ENCODE measurements at places on chromosomes 16 and 17.

GRCh38 chr17:80786887-80787286, 204.8 kb upstream of the CHMP6 start:
- DNase-seq = no peak

GRCh38 chr16:89012622-89012995, 35.6 kb upstream of the CBFA2T3 start:
- no peak for DNase-seq

DNA sequence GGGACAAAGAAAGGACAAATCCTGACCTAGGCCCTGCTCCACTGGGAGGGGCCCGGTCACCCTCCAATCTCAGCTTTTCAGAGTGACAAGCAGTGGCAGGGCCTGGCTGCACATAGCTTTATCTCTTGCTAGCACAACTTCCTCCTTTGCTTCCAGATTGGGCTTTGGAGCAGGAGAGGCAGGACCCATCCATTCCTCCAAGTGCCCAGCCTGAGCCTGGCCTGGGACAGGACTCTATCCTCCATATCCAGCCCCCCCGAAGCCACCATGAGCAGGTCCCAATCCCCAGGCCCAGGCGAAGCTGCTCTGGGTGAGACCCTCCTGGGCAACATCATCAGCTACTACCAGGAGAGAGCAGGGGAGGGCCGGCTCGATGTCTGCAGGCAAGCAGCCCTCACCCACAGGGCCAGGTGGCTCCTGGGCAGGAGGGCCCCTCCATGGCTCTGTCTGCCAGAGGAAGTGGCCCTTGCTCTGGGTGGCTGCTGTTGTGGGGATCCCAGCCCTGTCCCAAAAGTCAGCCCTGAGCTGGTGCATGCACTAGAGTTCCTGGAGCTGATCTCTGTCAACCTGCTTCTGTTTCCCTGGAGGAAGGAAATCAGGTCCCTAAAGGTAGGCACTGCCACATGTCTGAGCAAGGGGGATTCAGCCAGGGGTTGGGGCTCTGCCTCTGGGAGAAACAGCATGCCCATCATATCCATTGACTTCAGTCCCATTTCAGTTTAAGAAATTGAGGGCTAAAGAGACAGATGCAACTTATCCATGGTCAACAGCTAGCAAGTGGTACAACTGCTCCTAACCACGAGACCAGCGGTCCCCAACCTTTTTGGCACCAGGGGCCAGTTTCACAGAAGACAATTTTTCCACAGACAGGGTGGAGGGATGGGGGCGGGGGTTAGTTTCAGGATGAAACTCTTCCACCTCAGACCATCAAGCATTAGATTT, 58.9 kb downstream of the TK2 start:
- no peak for DNase-seq

- DNase-seq = no peak
Measured at GRCh38 chr17:50621574-50622031, 13.1 kb upstream of the ABCC3 start.

- DNase-seq = no peak
Measured at GRCh38 chr17:28711723-28712031, at the start of gene PROCA1. TSS of gene PROCA1 (minus strand) at chr17:28711888. CDS start at chr17:28711660, 228 bp downstream.

DNA sequence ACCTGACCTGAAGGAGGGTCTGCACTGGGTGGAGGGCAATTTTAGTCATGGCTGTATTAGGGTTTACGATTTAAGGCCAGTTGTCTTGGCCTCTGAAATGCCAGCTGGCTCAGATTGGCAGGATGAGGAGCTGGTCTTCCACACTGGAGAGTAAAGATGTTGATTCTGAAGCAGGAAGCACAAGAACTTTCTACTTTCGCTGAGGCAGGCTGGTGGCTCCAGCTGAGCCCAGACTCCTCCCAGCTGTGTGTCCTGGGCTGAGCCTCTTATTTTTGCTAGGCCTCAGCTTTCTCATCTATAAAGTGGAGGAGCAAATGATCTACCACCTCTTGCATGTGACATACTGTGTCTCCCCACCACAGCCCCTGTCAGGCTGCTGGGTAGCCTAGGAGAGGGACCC, 74.4 kb downstream of the MRM1 start:
- DNase-seq = no peak

GRCh38 chr17:12738624-12739023, 50.7 kb upstream of the ARHGAP44 start:
- DNase-seq = no peak

- peak; percentile 51 for DNase-seq
Measured at GRCh38 chr17:29588562-29589411, 661 bp downstream of the GIT1 start.

GRCh38 chr17:4540687-4541327, 14.4 kb downstream of the MYBBP1A start:
- DNase-seq = no peak

GRCh38 chr17:40203131-40203530, 16.0 kb upstream of the WIPF2 start:
- no peak for DNase-seq

DNA sequence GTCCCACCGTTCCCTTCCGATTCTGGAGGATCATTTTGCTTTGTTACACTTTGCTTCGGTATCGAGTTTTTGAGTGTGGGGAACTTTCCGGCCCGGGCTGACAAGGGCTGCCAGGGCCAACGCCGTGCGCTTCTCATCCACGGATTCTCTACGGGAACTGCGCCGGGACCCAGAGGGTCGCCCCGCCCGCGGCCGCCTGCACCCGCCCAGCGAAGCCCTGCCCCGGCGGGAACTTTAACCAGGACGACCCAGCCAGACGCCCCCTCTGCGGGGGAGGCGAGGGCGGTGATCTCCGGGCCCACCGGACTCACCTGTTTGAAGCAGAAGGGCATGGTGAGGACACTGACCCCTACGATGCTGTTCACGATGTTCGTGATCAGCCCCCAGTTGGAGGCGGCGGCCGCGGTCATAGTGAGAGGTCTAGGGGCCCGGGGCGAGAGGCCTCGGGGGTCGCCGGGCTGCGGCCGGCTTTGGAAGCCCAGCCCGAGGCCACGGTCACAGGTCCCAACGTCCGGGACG, 536 bp downstream of the SLC38A10 start:
- DNase-seq = no peak

- DNase-seq = no peak
Measured at GRCh38 chr16:78599271-78599670, 499.8 kb downstream of the WWOX start.

- no peak for DNase-seq
Measured at GRCh38 chr16:87486282-87486681, 6.5 kb downstream of the ZCCHC14 start.

DNA sequence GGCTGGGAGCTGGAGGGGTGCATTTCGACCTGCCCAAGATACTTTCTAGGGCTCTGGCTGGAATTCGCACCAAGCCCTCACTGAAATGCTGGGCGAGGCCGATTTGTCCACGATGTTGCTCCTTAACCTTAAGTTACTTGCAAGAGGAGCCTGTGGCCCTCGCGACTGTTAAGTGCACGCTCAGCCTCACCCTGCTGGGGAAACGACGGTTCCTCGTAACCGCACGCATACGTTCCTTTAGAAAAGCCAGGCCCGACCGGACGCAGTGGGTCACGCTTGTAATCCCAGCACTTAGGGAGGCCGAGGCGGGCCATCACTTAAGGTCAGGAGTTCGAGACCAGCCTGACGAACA, 607 bp upstream of the NCOR1 start:
- peak; percentile 18 for DNase-seq

DNA sequence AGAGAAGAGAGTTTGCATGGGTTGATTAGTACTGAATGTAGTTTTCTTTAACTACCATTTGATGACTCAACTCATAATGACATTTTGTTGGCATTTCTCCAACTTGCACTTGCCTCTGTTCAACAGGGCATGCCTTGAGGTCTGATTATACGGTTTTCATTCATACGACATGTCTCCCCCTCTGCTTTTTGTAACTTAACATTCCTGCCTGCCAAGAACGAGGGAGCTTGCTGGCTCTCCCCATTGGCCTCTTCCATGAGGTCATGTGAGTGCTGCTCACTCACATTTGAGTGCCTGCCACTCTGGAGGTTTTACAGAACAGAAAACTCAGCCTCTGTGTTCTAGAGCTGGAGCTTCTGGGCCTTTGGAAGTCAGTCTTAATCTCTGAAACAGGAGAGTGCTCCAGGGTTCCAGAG, 19.7 kb downstream of the MAP2K6 start:
- DNase-seq = no peak

DNA sequence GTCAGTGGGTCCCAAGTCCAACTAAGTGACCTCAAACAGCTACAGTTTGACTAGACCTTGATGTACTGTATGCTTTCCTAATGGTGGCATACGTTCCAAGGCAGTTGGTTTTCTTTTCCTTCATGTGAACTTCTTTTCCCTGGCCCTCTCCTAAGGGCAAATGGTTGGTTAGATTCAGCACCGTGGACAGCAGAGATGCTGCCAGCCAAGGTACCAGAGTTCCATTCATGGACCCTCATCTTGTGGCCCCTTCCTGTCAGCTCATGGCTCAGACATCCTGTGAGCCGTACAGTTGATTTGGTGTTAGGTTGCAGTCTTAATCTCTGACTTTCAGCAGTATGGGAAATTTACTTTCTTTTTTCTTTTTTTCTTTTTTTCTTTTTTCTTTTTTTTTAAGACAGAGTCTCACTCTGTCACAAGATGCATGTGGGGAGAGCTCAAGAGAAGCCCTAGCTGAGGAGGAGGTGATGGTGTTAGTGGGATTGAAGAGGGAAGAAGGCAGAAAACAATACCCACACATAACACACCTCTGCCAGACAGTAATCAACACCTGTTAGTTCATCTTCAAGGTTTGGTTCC, 122.4 kb downstream of the USP31 start:
- no peak for DNase-seq

DNA sequence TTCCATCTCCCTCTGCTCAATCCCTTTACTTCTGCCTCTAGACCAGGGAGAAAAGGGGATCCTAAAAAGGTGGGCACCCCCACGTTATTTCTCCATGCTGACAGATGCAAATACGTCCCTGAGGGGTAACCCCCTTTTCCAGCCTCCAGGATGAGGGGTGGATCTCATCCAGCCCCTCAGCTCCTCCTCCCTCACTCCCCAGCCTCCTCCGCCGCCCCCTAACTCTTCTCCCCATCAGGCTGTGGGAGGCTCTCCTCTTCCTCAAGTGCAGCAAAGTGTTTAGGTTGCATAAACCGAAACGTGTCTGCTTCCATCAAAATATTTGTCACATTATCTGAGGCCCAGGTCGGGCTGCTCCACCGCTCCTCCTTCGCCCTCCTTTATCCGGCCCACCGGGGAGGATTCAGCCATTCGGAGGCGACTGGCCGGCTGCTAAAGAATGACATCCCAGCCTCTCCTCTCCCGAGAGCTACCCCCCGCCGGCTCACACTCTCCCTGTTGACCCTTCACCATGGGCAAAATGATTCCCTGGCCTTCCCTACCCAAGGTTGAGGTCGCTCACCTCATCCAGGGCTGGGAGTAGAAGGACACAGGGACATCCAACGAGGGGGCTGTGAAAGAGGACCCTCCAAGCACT, 1.2 kb upstream of the C1QL1 start:
- no peak for DNase-seq

GRCh38 chr17:82202981-82203380, 9.7 kb downstream of the CCDC57 start:
- DNase-seq = no peak

- DNase-seq = no peak
Measured at GRCh38 chr17:33469911-33470310, 176.8 kb upstream of the ASIC2 start.

All from central memory CD8-positive, alpha-beta T cell (primary cell).